Activated CD8-positive, alpha-beta T cell treated with anti-CD3 and anti-CD28 coated beads for 36 hours (primary cell): ENCODE measurements at places on chromosomes 13 and 19.

DNA sequence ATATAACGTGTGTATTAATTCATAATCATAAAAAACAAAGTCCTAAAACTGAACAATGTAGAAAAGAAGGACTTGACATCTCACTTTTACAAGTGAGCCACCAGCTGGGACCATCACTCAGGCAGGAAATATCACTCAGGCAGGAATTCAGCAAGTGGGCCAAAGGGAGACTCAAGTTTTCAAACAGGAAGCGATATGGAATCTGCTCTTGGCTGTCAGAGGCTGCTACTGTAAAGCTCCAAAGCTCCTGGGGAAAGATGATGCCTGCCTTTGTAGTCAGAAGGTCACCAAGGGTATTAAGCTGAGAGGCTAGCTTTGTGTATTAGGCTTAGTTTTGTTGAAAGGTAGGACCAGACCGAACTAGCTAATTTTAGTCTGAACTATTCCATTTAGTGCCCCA is 5.5 kb upstream of the AKAP11 start:
- DNase-seq = no peak

- DNase-seq = peak; percentile 66
Measured at GRCh38 chr13:46149272-46150133, 32.5 kb downstream of the LCP1 start.

DNA sequence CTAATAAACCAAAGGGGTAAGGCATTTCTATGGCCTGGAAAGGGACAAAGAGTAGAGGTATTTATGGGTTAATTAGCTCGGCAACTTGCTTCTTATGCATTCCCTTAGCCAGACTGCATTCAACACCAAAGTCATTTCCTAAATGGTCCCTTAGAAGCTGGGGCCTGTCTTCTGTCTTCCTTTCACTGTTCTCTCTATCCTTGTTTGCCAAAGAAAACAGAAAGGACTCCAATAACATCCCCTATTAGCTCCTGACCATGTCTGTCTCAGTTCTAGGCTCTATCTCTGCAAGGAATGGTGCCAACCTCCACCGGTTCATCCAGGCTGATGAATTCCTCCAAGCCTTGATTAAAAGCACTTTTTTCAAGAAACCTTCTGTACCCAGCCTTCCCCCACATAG is 123.5 kb downstream of the KCTD12 start:
- DNase-seq = no peak

GRCh38 chr13:82688400-82688994 is 1193.8 kb downstream of the SLITRK1 start:
- DNase-seq = no peak

GRCh38 chr13:111905609-111905945 is 161.4 kb upstream of the SOX1 start:
- no peak for DNase-seq

DNA sequence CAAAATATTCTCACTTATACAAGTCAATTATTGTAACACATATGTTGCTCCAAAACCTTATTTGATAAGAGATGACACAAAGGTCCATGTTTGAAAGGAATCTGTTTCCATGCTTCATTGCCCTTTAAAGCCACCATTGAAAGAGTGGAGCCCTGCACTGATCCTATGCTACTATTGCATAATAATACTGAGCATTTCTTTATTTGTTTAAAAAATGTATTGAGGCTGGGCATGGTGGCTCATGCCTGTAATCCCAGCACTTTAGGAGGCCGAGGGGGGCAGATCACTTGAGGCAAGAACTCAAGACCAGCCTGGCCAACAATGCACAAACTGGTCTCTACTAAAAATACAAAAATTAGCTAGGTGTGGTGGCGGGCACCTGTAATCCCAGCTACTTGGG is 178.8 kb upstream of the STARD13 start:
- no peak for DNase-seq

- no peak for DNase-seq
Measured at GRCh38 chr13:79070343-79070974, 335.6 kb downstream of the RBM26 start.

DNA sequence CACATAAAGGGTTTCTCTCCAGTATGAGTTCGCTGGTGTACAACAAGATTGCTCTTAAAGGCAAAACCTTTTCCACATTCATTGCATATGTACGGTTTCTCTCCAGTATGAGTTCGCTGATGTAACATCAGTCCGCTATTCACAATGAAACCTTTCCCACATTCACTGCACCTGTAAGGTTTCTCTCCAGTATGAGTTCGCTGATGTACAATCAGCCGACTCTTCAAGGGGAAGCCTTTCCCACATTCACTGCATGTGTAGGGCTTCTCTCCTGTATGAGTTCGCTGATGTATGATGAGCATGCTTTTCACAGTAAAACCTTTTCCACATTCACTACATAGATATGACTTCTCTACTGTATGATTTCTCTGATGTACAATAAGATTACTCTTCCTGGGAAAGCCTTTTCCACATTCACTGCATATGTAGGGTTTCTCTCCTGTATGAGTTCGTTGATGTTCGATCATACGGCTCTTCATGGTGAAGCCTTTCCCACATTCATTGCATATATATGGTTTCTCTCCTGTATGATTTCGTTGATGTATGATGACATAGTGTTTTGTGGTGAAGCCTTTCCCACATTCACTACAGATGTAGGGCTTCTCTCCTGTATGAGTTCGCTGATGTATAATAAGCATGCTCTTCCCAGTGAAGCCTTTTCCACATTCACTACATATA is 6.0 kb upstream of the ZNF614 start:
- DNase-seq = no peak

DNA sequence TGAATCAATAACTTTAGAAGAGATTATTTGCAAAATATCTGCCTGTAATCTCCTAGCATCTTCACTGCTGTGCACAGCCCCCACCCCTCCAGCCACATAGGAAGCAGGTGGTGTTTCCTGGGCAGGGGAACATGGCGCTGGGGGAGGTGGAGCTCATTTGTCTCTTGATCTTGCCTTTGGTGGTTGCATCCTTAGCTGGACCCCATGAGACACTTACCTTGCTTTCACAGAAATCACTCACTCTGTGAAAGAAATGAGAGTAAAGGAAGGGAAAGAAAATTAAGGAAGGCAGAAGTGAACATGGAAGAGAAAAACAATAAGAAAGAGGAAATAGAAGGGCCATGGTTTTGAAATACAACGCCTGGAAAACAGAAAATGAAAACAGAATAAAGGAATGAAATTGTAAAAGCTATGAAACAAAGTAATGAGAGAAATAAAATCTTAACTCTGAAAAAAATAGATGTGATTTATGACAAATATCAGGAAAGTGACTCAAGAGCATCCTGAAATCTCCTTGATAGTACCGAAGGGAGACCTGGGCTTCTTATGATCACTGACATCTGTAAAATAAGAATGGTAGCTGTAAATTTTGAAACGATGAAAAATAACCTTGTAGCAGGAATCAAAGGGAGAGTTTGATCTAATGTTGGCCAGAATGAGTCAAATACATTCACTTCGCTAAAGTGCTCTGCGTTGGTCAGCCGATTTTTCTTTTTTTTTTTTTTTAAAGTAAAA is 17.2 kb upstream of the RNASEH2B start:
- DNase-seq = peak; percentile 59

DNA sequence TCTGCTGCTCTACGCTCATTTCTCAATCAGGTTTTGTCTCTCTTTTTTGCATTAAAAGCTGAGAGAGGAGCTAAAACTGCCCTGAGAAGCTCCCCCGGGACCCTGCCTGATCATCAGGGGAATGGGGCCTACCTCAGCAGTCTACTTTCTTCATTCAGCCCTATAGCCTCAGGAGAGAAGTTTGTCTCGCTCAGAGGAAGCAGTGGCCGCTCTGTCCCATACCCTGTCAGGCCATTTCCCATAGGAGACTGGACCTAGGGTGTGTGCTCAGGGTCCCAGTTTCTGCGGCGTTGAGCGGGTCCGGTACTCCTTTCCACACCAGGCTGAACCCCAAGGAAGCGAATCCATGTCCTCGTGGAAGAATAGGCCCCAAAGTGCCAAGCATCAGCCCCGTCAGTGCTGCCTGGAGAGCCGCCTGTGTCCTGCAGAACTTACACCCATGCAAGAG is 21.7 kb downstream of the UBE2L5 start:
- DNase-seq = no peak

GRCh38 chr13:107883561-107884175 is 331.7 kb downstream of the LIG4 start:
- no peak for DNase-seq

DNA sequence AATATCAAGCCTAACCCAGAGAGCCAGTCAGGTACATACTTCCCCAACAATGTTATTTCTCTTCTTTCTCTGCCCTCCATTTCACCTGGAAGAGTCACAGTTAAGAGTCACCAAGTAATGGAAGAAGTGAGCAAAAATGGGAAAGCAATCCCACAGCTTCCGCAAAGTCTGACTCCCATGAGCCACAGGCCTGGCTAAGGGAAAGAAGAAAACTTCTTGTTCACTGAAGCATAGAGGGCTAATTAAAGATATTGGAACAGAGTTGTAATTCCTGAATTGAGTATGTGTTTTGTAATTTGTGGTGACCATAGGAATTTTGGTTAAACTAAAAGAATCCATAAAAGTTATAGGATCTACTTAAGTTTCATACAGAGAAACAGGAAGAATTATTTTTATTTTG is 830.9 kb upstream of the PCDH20 start:
- no peak for DNase-seq
